ENCODE measurements at places on chromosomes 16 and 17.

DNA sequence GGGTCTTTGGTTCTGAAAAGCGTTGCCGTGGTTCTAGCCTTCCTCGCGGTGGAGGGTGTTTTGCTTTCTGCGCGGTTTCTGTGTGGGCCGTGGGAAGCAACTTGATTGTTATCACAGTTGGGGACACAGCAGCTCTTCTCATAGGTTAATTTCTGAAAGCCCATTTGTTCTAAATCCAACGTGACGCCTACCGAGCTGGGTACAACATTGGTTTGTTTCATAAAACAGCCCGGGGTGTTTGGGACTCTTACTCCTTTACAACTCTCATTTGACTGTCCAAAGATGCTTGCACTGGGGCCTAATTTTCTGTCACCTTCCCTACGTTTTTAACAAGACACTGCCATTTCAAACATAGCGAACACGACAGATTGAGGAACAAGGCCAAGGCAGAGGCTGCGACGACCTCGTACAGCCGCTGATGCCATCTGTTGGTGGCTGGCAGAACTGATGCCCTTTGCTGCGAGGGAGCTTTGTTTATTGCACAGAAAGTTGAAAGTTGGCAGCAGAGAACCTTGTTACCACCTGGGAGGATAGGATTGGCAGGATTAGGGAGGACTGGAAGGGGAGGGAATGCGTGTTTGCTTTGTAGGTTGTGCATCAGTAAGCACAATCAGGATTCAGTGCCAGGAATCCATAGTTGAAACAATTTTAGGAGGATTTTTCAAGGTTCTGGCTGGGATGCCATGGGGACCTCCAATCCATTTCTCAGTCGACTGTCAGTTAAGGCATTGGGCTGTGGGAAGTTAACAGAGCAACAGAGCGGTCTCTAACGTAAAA, 98.3 kb downstream of the PITPNC1 start:
- peak; percentile 57 for DNase-seq

DNA sequence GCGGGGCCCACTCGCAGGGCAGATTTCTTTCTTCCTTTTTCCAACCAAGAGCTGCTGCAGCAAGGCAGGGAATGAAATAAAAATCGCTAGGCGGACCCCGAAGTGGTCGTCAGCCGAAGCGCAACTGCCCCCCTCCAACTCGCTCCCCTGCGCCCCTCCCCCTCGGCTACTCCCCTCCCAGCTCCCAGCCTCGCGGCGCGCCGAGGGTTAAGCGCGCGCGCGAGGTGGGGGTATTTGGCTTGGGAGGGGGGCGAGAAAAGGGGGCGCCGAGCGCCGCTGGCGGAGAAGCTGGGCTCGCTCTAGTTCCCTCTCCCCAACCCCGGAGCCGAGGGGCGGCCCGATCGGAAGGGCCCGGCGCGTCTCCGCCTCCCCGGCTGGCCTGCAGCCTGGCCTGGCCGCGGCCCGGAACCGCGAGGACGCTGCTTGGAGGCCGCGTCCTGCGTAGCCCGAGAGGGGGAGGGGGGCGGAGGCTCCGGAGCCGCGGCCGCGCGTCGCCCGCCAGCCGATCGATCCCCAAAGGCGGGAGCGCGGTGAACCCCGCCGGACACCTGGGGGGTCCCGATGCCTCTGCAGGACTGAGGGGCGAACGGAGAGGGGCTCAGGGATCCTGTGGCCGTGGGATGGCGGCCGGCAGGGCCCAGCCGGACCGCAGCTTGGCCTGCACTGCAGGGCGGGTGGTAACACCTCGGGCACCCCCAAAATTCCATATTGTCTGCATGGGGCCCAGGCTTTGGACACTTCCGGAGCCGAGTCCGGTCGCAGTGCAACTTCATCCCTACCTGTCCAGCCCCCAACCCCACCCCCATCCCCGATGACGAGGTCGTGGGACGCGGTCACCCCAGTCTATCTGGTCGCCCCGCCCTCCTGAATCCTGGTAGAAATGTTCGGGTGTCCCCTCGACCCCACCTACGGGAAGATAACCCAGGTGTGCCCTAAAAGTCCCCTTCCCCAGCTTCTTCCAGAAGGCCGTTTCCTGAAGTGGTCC, 4.9 kb upstream of the CBX4 start:
- DNase-seq = no peak

DNA sequence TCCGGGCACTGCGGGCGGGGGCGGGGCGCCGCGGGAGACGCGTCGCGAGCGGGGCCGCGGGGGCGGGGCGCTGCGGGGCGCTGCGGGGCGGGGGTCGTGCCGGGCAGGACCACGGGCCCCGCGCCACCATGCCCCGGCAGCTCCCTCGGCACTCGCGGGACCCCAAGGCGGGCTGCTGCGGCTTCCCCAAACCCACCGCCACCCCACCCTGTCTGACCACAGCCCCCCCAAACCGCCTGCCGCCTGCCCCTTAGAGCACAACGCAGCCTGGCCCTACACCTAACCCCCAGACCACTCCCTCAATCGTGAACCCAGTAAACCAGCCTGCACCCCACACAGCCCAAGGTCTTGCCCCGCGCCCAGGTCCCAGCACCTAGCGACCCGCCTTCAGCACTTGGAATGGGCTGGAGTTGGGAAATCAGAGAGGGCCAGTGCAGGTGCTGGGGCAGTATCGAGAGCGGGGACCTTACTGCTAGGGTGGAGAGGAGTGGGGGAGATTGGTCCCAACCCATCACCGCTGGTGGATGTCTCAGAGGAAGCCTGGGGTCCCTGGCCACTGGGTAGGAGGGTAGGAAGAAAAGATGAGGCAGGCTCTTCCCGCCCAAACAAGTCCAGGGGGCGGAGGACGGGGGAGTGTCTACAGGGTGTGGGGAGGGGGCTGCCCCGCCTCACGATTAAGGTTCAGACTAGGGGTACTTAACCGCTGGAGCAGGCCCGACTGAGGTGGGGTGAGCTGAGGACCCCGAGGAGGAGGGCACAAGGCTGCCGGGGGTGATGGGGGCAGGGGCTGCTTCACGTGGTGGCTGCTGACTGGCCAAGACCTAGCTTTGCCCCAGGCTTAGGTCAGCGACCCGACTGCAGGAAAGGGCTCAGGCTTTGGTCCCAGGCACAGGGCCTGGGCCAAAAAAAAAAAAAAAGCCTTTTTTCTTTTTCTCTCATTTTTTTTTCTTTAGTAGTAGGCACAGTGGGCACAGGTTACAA, 539 bp upstream of the VAMP2 start:
- no peak for DNase-seq

- no peak for DNase-seq
These were observed 212.8 kb upstream of the CDH8 start for GRCh38 chr16:62249069-62249468.

DNA sequence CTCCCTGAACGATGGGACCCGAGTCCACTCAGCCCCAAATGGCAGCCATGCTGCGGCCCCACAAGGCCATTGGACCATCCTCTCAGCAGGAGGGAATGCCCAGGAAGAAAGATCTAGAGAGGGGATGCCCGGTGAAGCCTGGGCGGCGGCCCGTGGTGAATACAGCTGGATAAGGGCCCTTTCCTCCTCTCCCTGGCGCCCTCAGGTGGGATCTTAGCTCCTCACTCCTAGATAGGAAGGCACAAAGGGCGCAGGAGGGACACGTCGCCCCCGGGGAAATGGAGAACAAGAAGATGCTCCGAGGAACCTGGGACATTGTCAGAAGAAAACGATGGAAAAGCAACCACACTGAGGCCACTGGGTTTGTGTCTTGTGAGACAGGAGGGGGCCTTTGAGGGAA, 2.5 kb downstream of the CD300C start:
- no peak for DNase-seq

GRCh38 chr17:50631195-50631907, 3.3 kb upstream of the ABCC3 start:
- no peak for DNase-seq

Measured in DMS79 treated with DMSO at 0.1 percent for 48 hours (cell line).